ENCODE measurements at places on chromosomes 2 and 18.

- no peak for DNase-seq
Measured at GRCh38 chr18:23694637-23695430, 5.6 kb downstream of the LAMA3 start.

GRCh38 chr2:95376311-95377215, 25.9 kb upstream of the FAHD2A start:
- DNase-seq, result peak; percentile 19

DNA sequence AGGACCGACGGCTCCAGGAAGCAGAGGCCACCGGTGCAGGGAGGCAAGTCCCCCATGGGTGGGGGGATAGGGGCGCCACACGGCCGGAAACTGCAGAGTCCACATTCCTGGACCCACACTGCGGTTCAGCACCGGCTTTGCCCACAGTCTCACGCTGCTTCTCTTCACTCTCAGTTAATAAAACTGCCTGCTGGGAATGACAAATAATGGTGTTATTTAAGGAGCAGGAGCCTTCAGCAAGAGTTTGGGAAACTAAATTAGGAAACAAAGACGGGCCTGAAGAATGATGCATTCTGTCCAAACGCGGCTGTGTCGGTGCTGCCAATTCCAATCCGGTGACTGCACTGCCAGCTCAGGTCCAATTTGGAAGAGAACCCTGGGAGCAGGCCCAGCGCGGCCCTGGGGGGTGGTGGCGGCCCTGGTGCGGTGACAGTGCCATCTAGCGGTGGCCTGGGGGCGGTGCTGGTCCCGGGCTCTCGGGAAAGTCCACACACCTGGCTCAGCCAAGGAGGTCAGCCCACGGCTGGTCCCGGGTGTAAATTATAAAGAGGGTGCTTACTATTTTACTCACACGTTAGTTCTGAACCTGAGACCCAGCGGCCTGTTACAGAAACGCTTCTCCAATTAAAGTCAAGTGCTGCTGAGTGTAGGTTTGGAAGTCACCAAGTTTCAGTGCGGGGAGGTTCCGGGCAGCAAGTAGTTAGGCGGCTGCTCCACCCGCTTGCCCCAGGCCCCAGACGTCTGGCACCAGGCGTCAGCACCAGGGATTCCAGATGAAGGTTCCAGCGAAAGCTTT, 73.1 kb upstream of the PXDN start:
- DNase-seq, result peak; percentile 91

GRCh38 chr2:222752746-222753145, 81.3 kb downstream of the MOGAT1 start:
- no peak for DNase-seq

DNA sequence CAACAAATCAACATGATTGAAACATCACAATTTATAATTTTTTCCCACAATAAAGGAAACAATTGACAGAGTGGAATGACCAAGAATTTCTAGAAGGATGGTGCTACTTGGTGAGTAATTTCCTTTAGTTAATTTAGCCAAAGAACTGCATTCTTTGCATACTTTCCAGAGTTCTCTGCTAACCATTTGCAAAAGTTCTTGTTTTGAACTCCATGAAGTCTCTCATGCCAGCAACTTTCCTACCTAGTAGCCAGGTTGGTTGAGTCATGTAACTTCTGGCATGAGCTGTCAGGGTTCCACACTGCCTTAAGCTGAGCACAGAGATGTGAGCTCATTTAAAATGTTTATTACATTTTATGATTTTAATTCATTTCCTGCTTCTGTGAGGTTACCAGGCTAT, 539.6 kb downstream of the PID1 start:
- no peak for DNase-seq

- no peak for DNase-seq
Measured at GRCh38 chr18:41576643-41577042, 378.4 kb upstream of the PIK3C3 start.

DNA sequence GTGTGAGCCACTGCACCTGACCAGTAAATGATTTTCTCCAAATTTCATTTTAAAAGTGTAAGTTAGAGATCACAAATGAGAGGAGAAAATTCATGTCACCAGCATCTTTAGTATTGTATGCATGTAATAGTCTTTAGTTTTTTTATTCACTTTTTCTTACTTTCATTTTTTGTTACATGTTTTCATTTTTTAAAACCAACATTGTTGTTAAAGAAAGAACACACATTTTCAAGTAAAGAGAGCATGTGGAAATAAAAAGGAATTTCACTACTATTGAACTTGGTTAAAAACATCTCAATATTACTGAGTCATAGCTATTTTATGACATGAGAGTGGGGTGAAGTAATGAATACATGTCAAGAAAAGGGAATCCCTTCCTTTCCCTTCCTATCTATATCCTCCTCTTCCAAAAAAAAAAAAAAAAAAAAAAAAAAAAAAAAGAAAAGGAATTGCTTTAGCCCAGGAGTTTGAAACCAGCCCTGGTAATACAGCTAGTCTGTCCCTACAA, 29.1 kb upstream of the PMAIP1 start:
- DNase-seq, result no peak

GRCh38 chr2:172299741-172300140, 127.6 kb upstream of the ITGA6 start:
- DNase-seq, result no peak

DNA sequence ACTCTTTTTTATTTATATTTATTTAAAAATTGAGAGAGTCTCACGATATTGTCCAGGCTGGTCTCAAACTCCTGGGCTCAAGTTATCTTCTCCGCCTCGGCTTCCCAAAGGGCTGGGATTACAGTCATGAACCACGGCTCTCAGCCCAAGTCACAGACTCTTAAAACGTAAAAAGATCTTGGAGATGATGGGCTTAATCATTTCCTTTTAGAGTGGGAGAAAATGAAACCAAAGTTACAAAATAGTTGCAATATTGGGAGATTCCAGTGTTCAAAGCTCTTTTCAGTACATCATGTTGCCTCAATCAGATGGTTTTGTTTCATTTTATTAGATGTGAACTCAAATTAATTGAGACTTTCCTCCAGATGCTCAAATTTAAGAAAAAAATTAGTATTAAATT, 151.4 kb upstream of the XPO1 start:
- no peak for DNase-seq

- no peak for DNase-seq
Measured at GRCh38 chr2:227308784-227309183, 16.3 kb upstream of the MFF start.

GRCh38 chr18:46001892-46002291, 34.8 kb upstream of the EPG5 start:
- DNase-seq, result no peak

DNA sequence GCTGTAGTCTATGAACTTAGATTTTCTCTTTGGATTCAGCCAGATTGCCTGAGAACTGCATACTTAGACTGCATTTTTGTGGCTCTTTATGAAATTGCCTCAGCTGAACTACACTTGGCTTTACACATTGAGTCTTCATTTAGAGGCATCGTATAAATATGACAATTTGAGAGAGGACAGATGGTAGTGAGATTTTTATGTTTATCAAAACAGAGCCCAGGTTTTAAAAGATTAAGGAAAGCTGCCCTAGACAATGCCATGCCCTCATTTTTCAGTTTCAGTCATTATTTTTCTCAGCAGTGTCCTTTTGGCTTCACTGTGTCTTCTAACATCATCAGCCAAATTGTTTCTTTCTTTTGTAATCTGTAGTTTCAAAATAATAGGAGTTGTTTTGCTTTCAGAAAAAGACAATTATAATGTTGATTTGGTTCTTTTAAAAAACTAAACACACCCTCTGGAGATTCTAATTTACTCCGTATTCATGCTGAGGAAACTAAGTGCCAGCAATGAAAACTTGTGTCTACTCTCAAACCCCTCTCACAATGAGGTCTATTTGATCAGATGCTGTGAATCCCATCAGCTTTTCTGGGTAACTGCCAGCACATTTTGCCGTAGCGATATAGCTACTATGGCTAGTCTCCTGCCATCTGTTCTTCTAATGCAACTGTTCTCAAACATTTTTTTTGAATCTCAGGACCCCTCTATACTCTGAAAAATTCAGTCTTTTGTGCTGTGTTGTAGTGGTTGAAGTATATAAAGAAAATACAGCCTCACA, 46.2 kb downstream of the TWSG1 start:
- no peak for DNase-seq

- DNase-seq, result peak; percentile 50
Measured at GRCh38 chr2:217356781-217357180, 496.9 kb upstream of the TNP1 start.

DNA sequence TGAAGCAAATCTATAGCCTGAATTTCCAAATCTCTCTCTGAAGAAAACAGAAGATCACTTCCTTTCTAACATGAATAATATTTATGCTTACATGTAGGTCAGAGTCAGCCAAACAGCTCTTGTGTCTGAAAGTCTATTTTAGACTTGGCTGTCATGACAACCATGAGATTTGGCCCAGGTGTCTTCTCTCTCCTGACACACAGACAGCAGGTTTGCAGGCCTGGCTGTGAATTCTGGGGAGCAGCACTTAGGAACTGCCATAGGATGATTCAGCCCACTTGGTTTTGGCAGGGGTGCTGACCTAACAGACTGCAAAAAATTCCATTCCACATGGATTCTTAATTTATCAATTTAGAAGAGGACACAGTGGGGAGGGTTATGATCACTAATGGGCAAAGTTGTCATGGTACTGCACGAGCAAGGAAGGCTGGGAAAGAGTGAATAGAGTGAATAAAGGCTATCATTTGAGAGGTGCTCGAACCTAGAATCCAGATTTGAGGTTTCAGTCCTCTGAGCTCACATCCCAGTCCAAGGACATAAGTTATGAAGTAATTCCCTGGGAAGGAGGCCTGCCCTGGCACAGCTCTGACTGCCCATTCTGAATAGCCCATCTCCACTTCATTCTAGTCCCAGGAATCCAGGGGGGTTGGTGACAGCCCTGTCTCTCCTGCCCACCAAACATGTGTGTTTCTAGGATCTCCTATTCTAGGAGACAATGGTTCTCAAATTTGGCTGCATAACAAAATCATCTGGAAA, 453.9 kb upstream of the TRIB2 start:
- no peak for DNase-seq
